Hepatocyte (in vitro differentiated cells): ENCODE measurements at places on chromosomes 12 and 14.
A peak's percentile ranks its signal among the peaks of the same experiment; 100 is the strongest.

GRCh38 chr14:50967103-50967502 is 22.8 kb upstream of the PYGL start:
- H3K4me3 ChIP-seq = no peak overlapping the region
- no peaks in the 10 kb centered on the region for H3K36me3 ChIP-seq
- no peaks in the 10 kb centered on the region for H3K27me3 ChIP-seq
- no peak for DNase-seq
- no peak overlapping the region for H3K27ac ChIP-seq
- H3K4me1 ChIP-seq = peaks cover 4% of the 10 kb centered on the region

DNA sequence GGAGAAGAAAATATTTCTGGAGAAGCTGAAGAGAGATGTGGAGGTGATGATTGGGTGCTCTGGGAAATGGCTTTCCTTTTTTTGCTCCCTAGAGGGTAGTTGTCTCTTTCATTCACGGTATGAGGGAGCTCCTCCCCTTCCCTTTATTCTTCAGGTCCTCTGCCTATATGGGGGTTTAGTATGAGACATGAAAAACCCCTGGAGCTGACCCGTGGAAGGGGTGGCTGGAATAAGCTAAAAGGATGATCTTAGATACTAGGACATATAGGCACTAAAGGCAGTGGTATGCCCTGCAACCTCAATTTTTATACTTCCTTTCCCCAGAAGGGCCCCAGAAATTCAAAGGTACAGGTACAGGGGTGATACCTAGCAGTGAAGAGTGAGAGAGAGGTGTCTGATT is 4.2 kb upstream of the DTX3 start:
- H3K27me3 ChIP-seq = no peaks in the 10 kb centered on the region
- H3K4me1 ChIP-seq = peaks cover 14% of the 10 kb centered on the region
- no peak for DNase-seq
- no peak overlapping the region for H3K27ac ChIP-seq
- H3K36me3 ChIP-seq = no peaks in the 10 kb centered on the region
- no peak overlapping the region for H3K4me3 ChIP-seq

DNA sequence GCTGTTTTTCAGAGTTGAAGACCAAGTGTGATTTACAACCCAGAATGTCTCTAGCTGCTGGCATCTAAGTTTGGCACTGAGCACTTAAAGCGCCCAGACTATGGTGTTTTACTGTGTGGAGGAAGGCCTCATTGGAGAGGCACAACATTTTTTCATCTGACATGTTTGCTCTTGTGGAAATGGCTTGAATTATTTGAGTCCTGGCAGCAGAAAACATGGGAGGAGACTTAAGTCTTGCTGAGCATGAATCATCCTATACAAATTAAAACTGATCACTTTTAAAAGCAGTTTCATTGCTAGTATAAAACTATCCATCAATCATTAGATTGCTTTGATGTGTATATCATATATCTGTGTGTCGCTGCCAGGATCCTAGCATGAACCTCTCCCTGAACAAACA is 85.9 kb upstream of the REP15 start:
- DNase-seq = no peak
- no peak overlapping the region for H3K4me3 ChIP-seq
- no peaks in the 10 kb centered on the region for H3K27me3 ChIP-seq
- H3K36me3 ChIP-seq = no peaks in the 10 kb centered on the region
- H3K4me1 ChIP-seq = peaks cover 31% of the 10 kb centered on the region

DNA sequence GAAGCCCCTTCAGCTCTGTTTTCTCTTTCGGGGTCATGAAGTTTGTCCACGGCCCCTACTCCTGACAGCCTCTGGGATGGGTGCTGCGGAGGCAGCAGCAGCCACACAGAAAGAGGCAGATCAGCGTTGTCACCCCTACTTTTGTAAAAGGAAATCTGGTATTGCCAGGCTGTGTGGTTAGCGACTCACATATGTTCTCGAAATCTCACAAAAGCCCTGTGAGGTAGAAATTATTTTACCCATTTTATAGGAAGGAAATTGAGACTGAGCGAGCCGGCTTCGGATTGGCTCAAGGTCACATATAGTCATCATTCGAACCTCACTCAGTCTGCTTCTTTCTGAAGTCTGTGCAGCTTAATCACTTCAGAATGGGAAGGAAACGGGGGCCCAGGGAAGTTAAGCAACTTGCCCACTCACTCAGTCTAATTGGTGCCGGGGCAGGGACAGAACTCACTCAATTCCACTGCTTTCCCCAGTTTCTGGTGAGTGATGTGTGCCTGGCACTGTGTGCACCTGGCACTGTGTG is 1.1 kb upstream of the CKAP4 start:
- H3K27ac ChIP-seq = peak overlapping the region; percentile 98
- no peaks in the 10 kb centered on the region for H3K27me3 ChIP-seq
- peak overlapping the region; percentile 91 for H3K4me3 ChIP-seq
- H3K36me3 ChIP-seq = no peaks in the 10 kb centered on the region
- peaks cover 33% of the 10 kb centered on the region for H3K4me1 ChIP-seq

DNA sequence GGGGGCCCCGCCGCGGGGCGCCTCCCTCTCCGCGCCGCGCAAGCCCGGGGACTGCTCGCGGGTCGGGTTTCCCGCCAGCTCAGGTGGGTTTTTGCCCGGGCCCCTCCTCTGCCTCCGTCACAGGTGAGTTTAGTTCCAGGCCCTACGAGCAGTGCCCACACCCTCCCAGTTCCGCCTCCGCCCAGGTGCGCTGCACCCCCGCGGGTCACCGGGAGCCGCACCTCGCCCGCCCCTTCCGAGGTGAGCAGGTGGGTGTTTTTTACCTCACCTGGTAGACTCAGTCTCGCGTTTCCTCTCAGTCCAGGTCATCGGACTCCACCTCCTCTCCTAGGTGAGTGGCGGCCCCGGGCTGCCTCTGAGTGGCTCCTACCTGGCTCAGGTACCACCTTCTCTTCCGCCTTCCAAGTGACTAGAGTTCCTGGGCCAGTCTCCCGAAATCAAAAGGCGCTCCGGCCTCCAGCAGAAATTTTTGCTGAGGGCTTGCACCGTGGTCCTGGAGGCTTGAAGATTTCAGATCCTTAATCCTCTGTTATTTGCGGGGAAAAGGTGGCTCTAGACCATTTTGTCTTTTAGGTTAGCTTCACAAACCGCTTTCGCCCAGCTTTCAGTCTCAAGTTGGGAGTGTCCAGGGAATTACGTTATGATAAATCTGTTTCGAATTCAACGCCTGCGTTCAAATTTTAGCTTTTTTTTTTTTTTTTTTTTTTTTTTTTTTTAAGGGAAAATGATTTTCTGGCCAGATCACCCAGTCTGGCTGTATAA is at the start of gene TMEM30B:
TMEM30B (minus strand) TSS at position 153 of the 762 bp plus-strand sequence. CDS start 191 bp downstream, outside the sequence.
- peak within 1 kb of the TSS; percentile 82 for H3K27ac ChIP-seq
- H3K4me1 ChIP-seq = peaks cover 13% of the 10 kb centered on the region

- no peaks in the 10 kb centered on the region for H3K36me3 ChIP-seq
- peaks cover 5% of the 10 kb centered on the region for H3K4me1 ChIP-seq
- no peak overlapping the region for H3K4me3 ChIP-seq
- no peak for DNase-seq
- peaks cover 19% of the 10 kb centered on the region for H3K27me3 ChIP-seq
Observed at GRCh38 chr14:100587763-100588411, 670 bp upstream of the BEGAIN start.

- H3K4me1 ChIP-seq = no peaks in the 10 kb centered on the region
- no peaks in the 10 kb centered on the region for H3K36me3 ChIP-seq
- H3K27ac ChIP-seq = no peak overlapping the region
- no peak overlapping the region for H3K4me3 ChIP-seq
Observed at GRCh38 chr14:81474685-81475324, 58.8 kb downstream of the SEL1L start.

GRCh38 chr14:102028733-102029132 is 58.1 kb downstream of the HSP90AA1 start:
- peaks cover 4% of the 10 kb centered on the region for H3K36me3 ChIP-seq
- peaks cover 19% of the 10 kb centered on the region for H3K4me1 ChIP-seq
- peak; percentile 58 for DNase-seq
- H3K27me3 ChIP-seq = no peaks in the 10 kb centered on the region

GRCh38 chr12:88884600-88884999 is 304.3 kb upstream of the KITLG start:
- no peak for DNase-seq
- H3K4me3 ChIP-seq = no peak overlapping the region
- H3K27ac ChIP-seq = no peak overlapping the region
- H3K4me1 ChIP-seq = no peaks in the 10 kb centered on the region
- no peaks in the 10 kb centered on the region for H3K27me3 ChIP-seq

GRCh38 chr14:69326611-69327010 is 66.7 kb downstream of the GALNT16 start:
- H3K27me3 ChIP-seq = no peaks in the 10 kb centered on the region
- H3K27ac ChIP-seq = no peak overlapping the region
- H3K4me1 ChIP-seq = no peaks in the 10 kb centered on the region
- DNase-seq = no peak
- no peaks in the 10 kb centered on the region for H3K36me3 ChIP-seq
- H3K4me3 ChIP-seq = no peak overlapping the region

DNA sequence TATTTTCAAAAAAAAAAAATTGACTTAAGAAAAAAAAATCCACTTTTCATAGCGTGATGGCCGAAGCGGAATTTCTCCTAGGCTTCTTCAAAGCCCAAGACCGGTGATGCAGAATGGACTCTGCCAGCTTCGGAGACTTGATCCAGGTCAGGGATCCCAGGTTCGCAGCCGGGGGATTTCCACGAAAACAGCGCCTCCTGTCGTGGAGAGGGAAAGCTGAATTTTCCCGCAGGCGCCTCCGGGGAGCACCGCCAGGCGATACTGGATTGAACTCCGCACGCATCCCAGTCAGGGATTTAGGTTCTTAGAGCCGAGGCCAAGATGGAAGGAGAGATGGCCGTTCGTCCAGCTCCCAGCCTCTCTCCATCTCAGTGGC is 2.1 kb downstream of the TTC6 start:
- DNase-seq = peak; percentile 71
- H3K36me3 ChIP-seq = no peaks in the 10 kb centered on the region
- H3K4me1 ChIP-seq = peaks cover 16% of the 10 kb centered on the region
- peak overlapping the region; percentile 95 for H3K27ac ChIP-seq
- H3K4me3 ChIP-seq = peak overlapping the region; percentile 15

DNA sequence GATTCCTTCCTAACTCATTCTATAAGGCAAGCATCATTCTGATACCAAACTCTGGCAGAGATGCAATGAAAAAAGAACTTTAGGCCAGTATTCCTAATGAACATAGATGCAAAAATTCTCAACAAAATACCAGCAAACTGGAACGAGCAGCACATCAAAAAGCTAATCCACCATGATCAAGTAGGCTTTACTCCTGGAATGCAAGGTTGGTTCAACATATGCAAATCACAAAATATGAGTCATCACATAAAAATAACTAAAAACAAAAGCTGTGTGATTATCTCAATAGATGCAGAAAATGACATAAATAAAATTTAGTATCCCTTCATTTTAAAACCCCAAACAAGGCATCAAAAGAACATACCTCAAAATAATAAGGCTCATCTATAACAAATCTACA is 98.9 kb downstream of the ACSS3 start:
- H3K4me1 ChIP-seq = no peaks in the 10 kb centered on the region
- H3K36me3 ChIP-seq = no peaks in the 10 kb centered on the region
- H3K27ac ChIP-seq = no peak overlapping the region
- no peaks in the 10 kb centered on the region for H3K27me3 ChIP-seq

DNA sequence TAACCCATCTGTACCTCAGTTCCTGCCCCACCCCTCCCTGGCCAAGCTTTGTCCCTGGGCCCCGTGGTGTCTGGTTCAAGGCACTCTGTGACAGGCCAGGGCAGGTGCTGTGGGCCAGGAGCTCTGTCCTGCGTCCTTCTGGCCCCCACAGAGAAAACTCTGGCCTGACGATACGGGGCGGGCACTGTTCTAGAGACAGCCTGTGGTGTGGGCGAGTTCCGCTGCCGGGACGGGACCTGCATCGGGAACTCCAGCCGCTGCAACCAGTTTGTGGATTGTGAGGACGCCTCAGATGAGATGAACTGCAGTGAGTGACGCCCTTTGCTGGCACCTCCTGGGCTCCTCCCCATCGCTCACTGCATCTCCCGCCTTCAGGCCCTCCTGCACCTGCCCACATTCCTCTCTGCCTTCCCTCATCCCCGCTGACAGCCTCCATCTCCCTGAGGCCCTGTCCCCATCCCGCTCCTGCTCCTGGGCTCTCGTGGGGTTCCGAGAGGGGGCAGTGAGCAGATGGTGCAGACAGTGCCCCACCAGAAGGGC is 22.8 kb upstream of the NXPH4 start:
- DNase-seq = no peak
- no peak overlapping the region for H3K4me3 ChIP-seq
- no peaks in the 10 kb centered on the region for H3K4me1 ChIP-seq
- no peaks in the 10 kb centered on the region for H3K36me3 ChIP-seq
- no peak overlapping the region for H3K27ac ChIP-seq
- no peaks in the 10 kb centered on the region for H3K27me3 ChIP-seq

DNA sequence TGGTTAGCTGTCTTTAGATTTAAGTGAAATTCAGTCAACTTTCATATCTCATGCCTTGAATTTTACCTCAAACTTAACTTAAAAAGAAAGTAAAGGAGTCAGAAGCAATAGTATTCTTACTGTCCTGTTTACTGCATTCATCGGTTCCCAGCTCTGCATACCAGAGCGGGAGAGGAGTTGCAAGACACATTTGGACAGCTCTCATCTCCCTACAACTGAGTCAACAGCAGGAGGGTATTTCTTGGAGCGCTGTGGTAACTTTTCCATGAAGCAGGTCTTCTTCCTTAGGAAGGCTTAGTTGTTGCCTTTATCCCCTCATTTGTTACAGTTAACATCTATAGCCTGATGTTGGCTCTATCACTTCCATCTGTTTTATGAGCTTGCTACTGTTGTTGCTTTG is 65.1 kb downstream of the TRMT5 start:
- no peaks in the 10 kb centered on the region for H3K4me1 ChIP-seq
- no peak overlapping the region for H3K27ac ChIP-seq
- no peaks in the 10 kb centered on the region for H3K27me3 ChIP-seq
- DNase-seq = no peak

DNA sequence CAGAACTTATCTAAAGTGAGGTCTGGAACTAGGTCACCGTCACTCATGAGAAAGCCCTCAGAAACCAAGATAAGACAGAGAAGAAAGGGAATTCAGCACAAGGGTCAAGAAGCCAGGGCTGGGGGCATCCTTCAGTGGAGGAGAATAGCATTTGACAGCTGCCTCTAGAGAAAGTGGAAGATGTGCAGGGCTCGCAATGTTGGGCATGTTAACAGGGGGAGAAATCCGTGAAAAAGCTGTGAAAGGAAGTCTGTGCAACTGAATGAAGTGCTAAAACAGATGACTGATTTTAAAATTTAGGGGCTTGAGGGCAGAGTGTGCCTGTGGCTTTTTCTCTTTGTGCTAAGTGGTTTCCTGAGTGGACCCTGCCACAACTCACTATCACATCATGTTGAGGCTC is 97.7 kb upstream of the IFNG-AS1 start:
- DNase-seq = no peak
- H3K27ac ChIP-seq = no peak overlapping the region
- H3K4me1 ChIP-seq = no peaks in the 10 kb centered on the region
- H3K4me3 ChIP-seq = no peak overlapping the region
- H3K27me3 ChIP-seq = peaks cover 3% of the 10 kb centered on the region

GRCh38 chr14:32602699-32603098 is 273.6 kb downstream of the AKAP6 start:
- no peaks in the 10 kb centered on the region for H3K27me3 ChIP-seq
- no peak overlapping the region for H3K27ac ChIP-seq
- H3K4me1 ChIP-seq = peaks cover 11% of the 10 kb centered on the region
- no peak overlapping the region for H3K4me3 ChIP-seq
- H3K36me3 ChIP-seq = no peaks in the 10 kb centered on the region
- no peak for DNase-seq

- peak overlapping the region; percentile 83 for H3K27ac ChIP-seq
- no peaks in the 10 kb centered on the region for H3K36me3 ChIP-seq
- H3K4me3 ChIP-seq = no peak overlapping the region
- DNase-seq = peak; percentile 65
- H3K27me3 ChIP-seq = no peaks in the 10 kb centered on the region
Observed at GRCh38 chr12:120928864-120929652, 24.9 kb upstream of the SPPL3 start.

- peaks cover 36% of the 10 kb centered on the region for H3K4me1 ChIP-seq
- no peak overlapping the region for H3K4me3 ChIP-seq
- no peaks in the 10 kb centered on the region for H3K36me3 ChIP-seq
- no peak for DNase-seq
- H3K27ac ChIP-seq = no peak overlapping the region
Observed at GRCh38 chr12:93111773-93112172, 182.7 kb upstream of the EEA1 start.
